Renal pelvis (tissue), 12 donors: ENCODE measurements at places on chromosomes 1 and 21.

GRCh38 chr1:204295671-204296070 lies 64.1 kb downstream of the PLEKHA6 start:
- no peak for DNase-seq

GRCh38 chr1:157301477-157302198 lies 163.4 kb upstream of the ETV3 start:
- no peak for DNase-seq

DNA sequence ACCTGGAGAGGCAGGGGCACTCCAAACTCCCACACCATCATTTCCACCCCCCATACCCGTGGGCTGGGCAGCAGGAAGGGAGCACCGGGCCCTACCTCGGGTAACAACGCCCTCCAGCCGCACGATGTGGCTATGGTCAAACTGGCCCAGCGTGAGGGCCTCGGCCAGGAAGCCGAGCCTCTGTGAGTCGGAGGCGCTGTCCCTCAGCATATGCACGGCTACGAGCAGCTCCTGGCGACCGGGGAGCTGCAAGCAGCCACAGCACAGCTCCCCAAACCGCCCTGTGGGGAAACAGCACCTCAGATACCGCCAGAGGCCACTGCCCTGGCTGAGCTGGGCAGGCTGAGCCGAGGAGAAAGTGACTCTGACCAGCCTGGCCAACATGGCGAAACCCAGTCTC lies 29.2 kb downstream of the CDCA8 start:
- no peak for DNase-seq

DNA sequence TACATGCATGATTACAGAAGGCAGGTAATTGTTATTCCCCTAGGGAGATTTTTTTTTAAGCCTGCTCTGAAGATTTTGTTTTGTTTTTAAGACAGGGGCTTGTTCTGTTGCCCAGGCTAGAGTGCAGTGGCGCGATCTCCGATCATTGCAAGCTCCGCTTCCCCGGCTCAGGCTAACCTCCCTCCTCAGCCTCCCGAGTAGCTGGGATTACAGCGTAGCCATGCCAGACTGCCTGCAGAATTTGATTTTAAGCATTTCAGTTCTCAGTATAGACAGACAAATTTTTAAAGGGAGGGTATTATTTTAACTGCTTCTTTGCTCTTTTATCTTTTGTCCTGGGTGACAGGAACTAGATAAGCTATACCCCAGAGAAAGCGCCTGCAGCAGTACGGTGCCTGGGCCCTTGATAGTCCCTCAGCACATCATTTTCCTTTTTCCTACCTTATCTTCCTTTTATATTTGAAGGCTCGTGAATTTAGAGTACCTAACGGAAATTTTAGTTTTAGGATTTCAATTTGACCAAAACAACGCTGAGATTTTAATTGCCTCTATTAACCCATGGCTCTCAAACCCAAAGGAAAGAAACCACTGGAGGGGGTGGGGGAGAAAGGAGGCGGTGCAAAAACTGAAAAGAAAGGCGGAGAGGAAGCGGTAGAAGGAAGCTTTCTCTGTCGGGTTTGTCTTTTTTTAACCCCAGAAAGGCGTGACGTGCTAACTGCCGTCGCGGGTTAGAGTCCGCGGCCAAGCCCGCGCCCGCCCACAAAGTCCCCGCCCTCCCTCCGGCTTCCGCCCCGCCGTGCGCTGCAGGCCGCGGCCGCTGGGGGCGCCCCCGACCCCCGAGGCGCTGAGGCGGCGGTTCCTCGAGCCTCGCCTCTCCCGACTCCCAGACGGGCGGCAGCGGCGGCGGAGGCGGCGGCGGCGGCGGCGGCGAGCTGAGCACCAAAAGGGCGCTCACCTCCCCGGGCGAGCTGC lies at the start of gene EEIG2:
TSS of gene EEIG2 (plus strand) at position 886 of the 972 bp plus-strand sequence. CDS start 329 bp downstream, outside the sequence.
- DNase-seq, result peak; percentile 86

- DNase-seq, result no peak
These were observed 1.2 kb downstream of the VSIG8 start for GRCh38 chr1:159861218-159861617.

DNA sequence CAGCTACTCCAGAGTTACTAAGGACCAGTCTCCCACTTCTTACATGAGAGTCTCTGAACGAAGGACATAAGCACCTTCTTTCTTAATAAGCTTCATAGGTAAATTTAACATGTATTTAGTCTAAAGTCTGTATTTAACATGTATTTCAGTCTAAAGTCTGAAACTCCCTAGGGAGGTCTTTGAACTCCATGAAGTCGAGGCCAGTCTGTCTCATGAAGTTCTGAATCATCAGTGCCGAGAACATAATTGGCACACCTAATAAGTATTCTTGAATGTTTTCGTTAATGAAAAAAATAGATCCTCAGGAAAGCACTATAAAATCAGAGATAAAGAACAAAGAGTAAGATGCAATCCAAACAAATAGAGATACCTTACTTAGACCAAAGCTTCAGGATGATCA lies 945.5 kb downstream of the TTLL7 start:
- DNase-seq, result no peak

GRCh38 chr1:156958247-156958714 lies 37.8 kb downstream of the LRRC71 start:
- DNase-seq, result no peak

- no peak for DNase-seq
These were observed 99.5 kb downstream of the NGF start for GRCh38 chr1:115238336-115239147.

GRCh38 chr1:117205368-117205767 lies 5.4 kb downstream of the VTCN1 start:
- DNase-seq, result no peak

- DNase-seq, result no peak
These were observed 923 bp upstream of the SHC1 start for GRCh38 chr1:154971341-154971998.

DNA sequence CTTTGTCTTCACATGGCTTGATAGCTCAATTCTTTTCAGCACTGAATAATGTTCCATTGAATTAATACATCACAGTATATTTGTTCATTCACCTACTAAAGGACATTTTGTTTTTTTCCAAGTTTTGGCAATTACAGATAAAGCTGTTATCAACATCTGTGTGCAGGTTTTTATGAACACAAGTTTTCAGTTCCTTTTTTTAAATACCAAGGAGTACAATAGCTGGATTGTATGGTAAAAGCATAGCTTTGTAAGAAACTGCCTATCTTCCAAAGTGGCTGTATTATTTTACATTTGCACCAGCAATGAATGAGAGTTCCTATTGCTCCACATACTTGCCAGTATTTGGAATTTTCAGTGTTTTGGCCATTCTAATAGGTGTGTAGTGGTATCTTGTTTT lies 4.8 kb upstream of the MCOLN2 start:
- DNase-seq, result no peak

DNA sequence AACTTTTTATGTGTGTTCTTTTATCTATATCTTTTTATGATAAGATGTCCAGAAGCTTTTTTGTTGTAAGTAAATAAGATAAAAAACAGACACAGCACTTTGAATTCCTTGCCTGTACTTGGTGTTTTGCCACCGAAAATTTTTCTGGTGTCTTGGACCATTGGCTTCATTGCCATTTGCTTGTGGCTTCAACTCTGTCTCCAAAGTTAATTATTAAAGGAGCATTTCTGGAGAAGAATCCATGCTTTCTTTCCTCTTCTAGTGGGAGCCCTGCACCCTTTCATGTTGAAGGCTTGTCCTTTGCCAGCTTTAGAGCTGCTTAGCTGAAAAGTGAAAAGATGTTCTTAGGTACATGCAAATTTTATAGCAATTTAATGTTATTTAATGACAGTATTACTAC lies 112.2 kb downstream of the DYRK1A start:
- peak; percentile 17 for DNase-seq

DNA sequence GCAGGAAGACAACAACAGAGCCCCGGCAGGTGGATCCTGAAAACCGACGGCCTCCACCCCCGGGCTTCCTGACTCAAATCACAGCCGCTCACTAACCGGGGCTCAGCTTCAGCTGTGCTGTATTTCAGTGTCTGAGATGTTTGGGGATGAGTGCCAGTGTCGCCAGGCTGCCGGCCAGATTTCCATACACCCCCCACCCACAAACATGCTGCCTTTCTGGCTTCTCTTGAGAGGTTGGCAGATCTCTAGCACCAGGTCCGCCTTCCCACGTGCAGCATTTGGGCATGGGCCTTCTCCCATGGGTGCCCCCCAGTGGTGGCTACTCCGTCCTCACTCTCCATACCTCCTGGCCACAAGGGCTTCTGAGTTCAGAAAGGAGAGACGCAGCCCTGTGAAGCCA lies 34.8 kb downstream of the KCNAB2 start:
- DNase-seq, result no peak

GRCh38 chr1:5634893-5635292 lies 357.3 kb downstream of the NPHP4 start:
- no peak for DNase-seq

DNA sequence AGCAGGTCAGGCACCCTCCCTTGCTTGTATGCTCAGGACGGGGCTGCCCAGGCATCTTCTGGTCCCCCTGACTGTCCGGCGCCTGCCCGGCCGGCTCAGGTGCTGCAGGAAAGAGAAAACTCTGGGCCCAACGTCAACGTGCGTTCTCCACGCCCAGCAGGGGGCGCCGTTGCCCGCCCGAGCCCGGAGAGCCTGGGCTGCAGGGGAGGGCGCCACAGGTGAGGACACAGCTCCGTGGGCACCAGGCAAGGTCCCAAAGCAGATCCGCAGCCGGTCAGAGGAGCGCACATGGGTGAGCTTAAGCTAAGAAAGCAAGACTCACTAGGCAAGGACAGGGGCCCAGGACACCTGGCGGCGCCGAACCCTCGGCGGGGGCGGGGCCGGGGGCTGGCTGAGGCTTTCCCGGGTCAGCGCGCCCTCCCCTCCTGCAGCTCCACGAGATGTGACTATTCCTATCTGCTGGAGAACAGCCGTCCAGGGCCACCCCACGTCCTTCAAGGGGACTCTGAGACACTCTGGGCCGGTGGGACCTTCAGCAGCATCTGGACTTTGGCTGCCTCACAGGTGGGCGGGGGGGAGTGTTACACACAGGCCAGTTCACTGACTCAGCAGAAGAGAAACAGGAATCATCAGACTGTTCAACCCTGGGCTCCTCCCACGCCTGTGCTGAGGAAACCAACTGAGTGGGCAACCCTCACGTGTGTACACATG lies 29.3 kb downstream of the KRTAP10-1 start:
- peak; percentile 58 for DNase-seq
